Femur (tissue), 1 donor: ENCODE measurements at places on chromosomes 12 and 14.

DNA sequence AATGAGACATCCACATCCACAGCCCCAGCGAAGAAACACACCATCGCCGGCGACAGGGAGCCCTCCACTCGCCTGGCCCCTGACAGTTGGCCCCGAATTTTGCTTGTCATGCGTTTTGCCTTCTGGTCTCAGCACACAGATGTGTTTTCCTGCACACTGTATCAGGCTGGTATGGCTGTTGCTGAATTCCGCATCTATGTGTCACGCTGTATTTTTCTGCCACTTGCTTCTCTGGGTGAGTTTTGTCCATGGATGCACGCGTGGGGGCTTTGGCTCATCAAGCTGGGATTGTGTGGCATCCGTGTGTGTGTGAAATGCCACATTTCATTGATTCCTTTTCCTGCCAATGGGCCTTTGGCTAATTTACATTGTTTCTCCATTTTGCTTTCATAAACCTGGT, 26.5 kb downstream of the ARL6IP4 start:
- DNase-seq, result no peak

DNA sequence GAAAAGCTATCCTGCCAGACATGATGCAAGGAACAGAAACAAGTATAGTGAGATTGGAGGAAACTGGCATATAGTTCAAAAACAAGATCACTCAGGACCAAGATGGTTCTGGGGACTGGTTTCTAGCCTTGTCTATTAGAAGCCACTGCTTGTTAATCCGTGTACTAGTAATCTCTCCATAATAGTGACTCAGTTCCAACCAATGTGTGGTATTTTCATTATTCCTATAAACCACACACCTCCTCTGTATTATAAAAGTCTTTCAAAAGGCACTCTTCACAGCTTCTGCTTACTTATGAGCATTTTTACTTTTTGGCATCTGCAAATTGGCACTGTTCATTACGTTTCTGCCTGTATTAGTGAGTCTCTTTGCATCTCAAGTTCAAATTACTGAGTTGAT, 140.3 kb downstream of the SLC6A15 start:
- no peak for DNase-seq

- peak; percentile 67 for DNase-seq
Observed at GRCh38 chr12:12018454-12018853, 52.3 kb upstream of the BCL2L14 start.

- no peak for DNase-seq
Observed at GRCh38 chr14:93369713-93370266, 22.8 kb downstream of the COX8C start.

DNA sequence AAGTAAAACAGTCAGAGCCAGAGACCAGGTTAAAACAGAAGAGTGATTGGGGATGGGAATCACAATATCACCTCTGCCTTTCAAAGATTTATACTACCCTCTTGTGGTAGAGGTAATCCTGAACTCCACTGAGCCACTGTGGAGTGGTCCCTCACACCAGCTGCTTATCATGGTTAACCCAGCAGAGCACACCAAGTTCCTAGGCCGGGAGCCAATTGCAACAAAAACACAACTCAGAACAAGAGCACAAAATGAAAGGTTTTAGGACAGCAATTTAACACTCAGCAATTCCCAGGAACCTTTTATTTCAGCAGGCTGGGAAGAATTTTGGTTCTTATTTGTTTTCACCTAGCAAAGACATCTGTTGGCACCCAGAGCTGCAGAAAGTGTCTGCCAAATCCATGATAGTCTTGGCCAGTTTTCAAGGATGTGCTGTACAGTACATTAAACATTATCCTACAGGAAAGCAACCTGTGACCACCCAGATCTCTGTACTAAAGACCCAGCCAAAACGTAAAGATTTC, 220.5 kb upstream of the ATXN7L3B start:
- DNase-seq, result peak; percentile 75

DNA sequence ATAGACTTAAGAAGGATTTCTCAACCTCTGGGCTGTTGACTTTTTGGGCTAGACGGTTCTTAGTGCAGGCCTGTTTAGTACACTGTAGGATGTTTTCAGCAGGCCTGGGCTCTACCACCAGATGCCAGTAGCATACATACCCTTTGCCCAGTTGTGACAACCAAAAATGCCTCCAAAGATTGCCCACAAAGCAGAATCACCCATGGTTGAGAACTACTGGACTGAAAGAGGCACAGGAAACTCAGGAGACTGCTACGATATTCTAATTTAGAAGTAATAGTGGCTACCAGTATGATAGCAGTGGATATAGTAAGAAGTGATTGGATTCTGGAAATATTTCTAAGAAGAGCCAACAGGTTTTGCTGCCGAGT, 15.5 kb downstream of the SLC35E3 start:
- no peak for DNase-seq

- DNase-seq, result no peak
Observed at GRCh38 chr14:39102265-39102968, 618 bp downstream of the SEC23A start.

DNA sequence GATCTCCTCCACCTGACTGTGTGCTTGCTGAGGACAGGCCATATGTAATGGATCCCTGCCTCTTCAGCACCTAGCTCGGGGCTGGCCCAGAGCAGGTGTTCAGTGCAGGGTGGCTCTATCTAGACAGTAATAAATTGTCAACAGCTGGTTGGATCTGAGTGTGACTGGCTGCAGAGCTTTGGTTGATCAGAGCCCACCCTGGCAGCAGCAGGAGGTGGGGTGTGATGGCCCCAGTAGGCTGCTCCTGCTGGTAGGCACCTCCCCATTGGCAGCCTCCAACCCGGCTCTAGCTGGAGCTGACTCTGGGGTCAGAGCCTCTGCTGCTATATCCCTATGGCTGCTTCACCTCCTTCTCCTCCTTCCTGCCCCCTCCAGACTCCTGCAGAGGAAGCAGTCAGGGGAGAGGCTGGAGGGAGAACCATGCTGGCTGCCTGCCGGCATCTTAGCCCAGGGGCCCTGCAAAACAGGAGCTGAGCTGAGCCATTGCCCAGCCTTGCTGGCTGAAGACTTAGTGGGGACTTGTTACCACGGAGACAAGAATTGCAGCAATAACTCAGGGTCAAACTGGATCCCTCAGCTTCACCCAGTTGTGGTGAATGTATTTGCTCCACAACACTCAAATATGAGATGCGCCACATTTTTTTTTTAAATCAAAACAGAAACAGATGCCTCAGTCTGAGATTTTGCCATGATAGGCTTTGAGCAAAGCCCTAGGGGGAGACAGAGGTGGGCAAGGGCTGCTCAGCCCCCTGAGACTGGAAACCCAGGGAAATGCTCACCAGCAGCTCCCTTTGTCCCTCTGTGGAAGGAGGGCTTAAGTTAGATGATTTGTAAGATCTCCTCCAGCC, 22.2 kb downstream of the TMEM63C start:
- peak; percentile 37 for DNase-seq

DNA sequence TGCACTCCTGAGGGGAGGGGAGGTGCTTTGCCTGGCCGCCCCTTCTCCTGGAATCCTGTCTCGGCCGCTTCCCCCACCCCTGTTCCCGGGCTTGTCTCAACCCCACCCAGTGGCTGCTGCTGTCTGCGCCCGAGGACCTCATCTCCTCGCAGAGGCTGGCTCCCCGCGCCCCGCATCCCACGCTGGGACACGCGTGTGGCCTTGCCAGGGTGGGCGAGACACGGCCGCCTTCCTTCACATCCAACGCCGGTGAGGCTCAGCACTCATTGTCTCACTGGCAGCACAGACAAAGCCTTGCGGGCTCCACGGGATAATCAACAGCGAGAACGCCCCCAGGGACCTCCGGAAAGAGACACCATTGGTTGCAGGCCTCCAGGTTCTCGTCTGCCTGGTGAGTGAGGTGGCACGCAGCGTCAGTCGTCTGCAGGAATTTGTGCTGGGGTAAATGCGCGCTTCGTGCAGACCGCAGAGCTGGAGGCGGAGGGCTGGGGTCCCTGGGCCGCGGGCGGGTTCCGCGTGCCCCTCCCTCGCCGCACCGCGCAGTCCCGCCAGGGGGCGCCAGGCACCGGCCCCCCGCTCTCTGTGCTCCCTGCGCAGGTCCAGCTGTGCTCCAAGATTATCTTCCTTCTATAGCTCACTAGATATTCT, 26.8 kb downstream of the CCDC177 start:
- no peak for DNase-seq
